ENCODE measurements at places on chromosomes 16 and 17. TPM values are rescaled to one million over a fixed set of nuclear protein-coding genes. Genes with fewer than 3 reads are reported as not detected.

DNA sequence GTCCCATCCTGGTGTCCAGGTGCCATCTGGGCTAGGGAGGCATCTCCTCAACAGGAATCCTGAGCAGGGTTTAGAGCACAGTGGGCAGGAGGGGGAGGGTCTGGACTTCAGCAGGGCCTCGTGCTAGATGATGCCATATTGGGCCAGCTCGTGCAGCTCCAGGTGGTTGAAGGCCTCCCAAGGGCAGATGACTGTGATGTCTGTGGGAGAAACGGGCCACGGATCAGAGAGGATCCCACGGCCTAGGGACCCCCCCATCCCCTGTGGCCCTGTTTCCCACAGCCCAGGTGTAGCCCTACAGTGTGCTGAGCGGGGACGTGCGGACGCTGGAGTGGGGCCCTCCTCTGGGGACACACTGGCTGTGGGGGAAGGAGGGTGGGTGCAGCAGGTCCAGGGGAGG is 5.4 kb downstream of the PDE6G start:
- no peak for DNase-seq

- no peak for DNase-seq
Measured at GRCh38 chr17:62064791-62065563, at the start of gene MED13. Gene MED13 (minus strand): TSS chr17:62065278. CDS start chr17:62065205, 73 bp downstream.

Gene OTOP2
- not detected for total RNA-seq

- no peak for DNase-seq
Measured at GRCh38 chr16:5793556-5793955, 696.0 kb upstream of the EEF2KMT start.

Gene FOXJ1
- 0.28 TPM for total RNA-seq

GRCh38 chr16:84062734-84063640 is 20.4 kb upstream of the SLC38A8 start:
- DNase-seq = no peak

Gene CMTM1
- 7.1 TPM for total RNA-seq

DNA sequence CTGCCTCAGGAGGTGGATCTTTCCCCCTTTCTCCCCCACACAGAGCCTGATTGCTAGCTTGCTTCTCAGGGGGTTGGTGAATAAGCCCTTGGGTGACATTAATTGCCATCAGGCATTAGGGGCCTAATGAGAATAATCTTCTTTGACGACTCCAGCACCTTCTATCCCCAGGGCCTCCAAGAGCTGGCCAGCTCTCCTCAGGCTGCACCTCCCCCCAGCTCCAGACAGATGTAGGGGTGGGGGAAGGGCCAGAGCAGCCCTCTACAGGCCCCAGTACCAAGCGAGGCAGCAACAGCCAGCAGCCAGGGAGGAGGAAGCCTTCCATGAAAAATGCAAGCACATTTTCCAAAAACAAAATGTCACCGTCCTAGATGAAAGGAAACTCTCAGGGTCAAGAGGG is 1.4 kb upstream of the TMEM132E start:
- no peak for DNase-seq

GRCh38 chr17:17636272-17636885 is 44.9 kb upstream of the PEMT start:
- no peak for DNase-seq

GRCh38 chr17:76088868-76089576 is 10.0 kb downstream of the ZACN start:
- DNase-seq = no peak

DNA sequence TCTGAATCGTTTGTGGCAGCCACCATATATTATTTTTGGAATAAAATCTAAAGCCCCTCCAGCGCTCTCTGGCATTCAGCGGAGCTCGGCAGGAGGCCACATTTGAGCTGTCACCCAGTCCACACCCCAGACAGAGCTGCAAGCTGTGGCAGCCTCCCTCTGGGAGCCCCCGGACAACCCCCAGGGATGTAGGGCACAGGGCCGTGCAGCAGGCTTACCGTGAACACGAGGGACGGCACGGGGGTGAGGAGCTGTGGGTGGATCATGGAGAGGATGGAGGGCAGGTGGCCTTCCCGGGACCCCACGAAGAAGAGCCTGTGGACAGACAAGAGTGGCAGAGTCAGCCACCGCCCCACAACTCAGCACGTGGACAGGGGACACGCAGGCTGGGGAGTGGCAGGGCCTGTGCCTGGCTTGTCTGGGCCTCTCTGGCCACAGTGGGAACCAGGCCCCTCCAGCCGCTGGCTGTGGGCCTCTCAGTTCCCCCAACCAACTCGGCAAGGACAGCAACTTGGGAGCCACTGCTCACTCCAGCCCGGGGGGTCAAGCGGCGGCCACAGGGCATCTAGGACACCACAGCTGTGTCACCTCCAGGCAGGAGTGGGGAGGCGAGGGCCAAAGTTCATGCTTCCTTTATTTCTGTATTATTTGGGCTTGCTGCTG is 31.5 kb downstream of the SLC7A5 start:
- DNase-seq = no peak
